Hair follicle dermal papilla cell (primary cell): ENCODE measurements at places on chromosomes 5 and 9. TPM values are rescaled to one million over a fixed set of nuclear protein-coding genes. Genes with fewer than 3 reads are reported as not detected.

GNG10 gene
- 63.0 and 74.1 TPM in 2 replicates for total RNA-seq

KLF4 gene
- total RNA-seq: 6.2 and 8.4 TPM in 2 replicates

STRBP gene
- 5.0 and 6.0 TPM in 2 replicates for total RNA-seq

OSMR gene
- 72.5 and 103 TPM in 2 replicates for total RNA-seq

OLFM1 gene
- total RNA-seq: 0.85 and 1.5 TPM in 2 replicates

CCL21 gene
- total RNA-seq: not detected in 2 replicates

SLC45A2 gene
- total RNA-seq: 0.16 TPM in 1 of 2 replicates, not detected in the other

TPPP gene
- total RNA-seq: under 0.01 and 0.12 TPM in 2 replicates

TOPORS gene
- total RNA-seq: 35.7 and 37.8 TPM in 2 replicates

F2RL1 gene
- 2.6 and 3.9 TPM in 2 replicates for total RNA-seq

INSL4 gene
- total RNA-seq: not detected in 2 replicates

GM2A gene
- total RNA-seq: 28.2 and 28.3 TPM in 2 replicates

PCDHGC5 gene
- total RNA-seq: 4.5 and 4.7 TPM in 2 replicates

PCDHGB7 gene
- total RNA-seq: 20.2 and 20.3 TPM in 2 replicates

OR13C4 gene
- total RNA-seq: not detected in 2 replicates

GARIN3 gene
- total RNA-seq: not detected in 2 replicates

GAPT gene
- not detected in 2 replicates for total RNA-seq

PCDH1 gene
- 1.2 and 1.5 TPM in 2 replicates for total RNA-seq

C5orf63 gene
- 2.3 and 3.2 TPM in 2 replicates for total RNA-seq

NUTM2F gene
- not detected in 2 replicates for total RNA-seq

RIC1 gene
- total RNA-seq: 54.9 and 67.5 TPM in 2 replicates

ANKRD18B gene
- not detected in 2 replicates for total RNA-seq

WASHC1 gene
- 3.6 and 4.7 TPM in 2 replicates for total RNA-seq

ADGRD2 gene
- not detected in 2 replicates for total RNA-seq

ZDHHC11 gene
- 0.73 and 0.97 TPM in 2 replicates for total RNA-seq

PKD2L2 gene
- total RNA-seq: not detected in 2 replicates

IL9 gene
- not detected in 2 replicates for total RNA-seq

MRPL22 gene
- 12.2 and 12.9 TPM in 2 replicates for total RNA-seq

TMEM174 gene
- not detected in 2 replicates for total RNA-seq

PCDHA13 gene
- 0.32 and 0.36 TPM in 2 replicates for total RNA-seq

DMRT2 gene
- 0.16 and 0.36 TPM in 2 replicates for total RNA-seq

CRB2 gene
- total RNA-seq: under 0.01 and 0.16 TPM in 2 replicates

SERF1A gene
- 7.8 and 12.6 TPM in 2 replicates for total RNA-seq

OR2V1 gene
- total RNA-seq: not detected in 2 replicates

IL3 gene
- not detected in 2 replicates for total RNA-seq
